ENCODE measurements at places on chromosomes 3 and 15.

- DNase-seq, result no peak
These were observed 43.3 kb downstream of the POMGNT2 start for GRCh38 chr3:43062564-43063040.

DNA sequence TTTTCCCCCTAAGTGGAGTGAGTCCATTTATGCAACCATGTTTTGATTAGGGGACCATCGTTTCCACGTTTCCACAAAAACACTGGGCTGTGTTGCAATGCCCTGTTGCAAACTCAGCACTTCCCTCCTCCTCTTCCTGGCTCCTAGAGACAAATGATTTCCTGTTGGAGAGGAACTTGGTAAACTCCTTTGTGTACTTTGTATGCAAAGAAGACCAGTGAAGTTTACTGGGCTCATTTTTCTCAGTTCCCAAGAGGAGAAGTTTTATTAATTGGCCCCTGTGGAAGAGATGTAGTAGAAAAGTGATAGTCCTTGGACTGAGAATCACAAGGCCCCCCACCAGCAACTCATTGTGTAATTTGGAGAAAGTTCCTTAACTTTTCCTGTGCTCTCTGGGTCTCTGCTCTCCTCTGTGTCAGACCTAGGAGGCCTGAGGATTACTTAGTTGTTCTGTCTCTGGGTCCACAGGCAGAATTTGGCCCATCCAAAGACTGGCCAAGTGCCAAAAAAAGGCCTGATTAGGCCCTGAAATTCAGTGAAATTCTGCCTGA lies 95.0 kb downstream of the ATG7 start:
- DNase-seq, result no peak

DNA sequence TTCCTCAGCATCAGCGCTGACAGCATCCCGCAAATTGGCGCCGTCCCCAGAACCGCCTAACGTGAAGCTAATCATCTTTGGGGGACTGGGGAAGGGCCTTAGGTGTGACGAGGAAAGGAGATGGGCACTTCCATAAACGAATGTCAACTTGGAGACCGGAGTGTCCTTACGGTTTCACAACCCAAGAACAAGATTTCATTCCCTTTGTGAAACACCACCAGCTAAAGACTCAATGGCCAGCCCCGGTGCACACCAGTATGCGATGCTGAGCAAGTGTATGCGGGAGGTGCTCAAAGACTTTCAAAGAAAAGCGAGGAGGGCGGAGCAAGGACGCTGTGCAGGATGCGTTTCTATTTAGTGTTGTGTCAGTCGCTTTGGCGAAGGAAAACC lies 759 bp upstream of the TTBK2 start:
- DNase-seq, result no peak

DNA sequence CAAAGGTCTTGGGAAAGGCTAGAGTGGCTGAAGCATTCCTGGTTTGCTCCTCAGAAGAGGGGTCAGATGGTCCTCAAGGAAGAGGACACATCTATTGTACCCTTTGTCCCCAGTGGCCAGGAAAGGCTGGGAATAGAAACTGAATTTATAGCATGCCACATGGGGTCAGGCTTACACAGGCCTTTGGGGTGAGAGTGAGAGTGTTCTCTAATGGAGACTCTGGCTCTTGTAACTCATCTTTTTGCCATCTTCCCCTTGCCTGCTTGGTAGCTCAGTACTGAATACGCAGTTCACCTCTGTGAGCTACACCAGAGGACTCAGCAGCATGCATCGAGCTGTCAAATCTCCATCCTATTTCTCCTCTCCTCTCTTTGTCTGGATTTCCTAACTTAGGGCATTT lies 87.5 kb downstream of the ATP2B2 start:
- no peak for DNase-seq

DNA sequence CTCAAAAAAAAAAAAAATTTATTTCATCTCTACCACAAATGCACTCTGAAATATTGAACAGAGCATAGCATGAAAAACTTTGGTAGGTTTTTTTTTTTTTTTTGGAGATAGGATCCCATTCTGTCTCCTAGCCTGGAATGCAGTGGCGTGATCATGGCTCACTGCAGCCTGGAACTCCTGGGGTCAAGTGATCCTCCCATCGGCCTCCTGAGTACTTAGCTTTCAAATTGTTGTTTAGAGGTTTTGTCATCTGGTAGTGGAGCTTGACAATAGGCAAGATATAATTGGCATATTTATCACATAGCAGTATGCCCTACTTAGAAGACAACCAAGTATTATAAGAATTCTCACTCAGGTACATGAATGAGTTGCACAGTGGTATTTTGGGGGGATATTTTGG lies 234.2 kb upstream of the ST8SIA2 start:
- DNase-seq, result no peak

GRCh38 chr3:143002727-143003126 lies 1.4 kb downstream of the U2SURP start:
- DNase-seq, result no peak

- no peak for DNase-seq
These were observed 29.5 kb downstream of the GLB1 start for GRCh38 chr3:33067484-33067883.

DNA sequence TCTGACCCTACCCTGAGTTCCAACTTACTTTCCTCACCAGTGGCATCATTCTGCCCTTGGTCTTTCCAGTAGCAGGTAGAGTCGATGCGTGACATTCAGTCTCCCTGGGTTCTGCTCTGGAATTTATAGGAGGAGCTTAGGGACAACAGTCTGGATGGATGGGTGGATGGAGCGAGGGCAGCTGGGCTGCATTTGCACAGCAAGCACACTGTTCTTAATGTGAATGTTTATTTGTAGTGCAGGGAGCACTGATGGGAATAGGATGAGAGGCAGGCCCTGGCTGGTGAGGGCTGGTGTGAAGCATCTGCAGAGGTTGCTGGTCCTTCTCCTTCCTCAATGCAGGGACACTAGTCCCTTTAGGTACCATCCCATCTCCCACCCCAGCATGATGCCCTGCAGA lies 176.2 kb downstream of the EPHB1 start:
- DNase-seq, result no peak

DNA sequence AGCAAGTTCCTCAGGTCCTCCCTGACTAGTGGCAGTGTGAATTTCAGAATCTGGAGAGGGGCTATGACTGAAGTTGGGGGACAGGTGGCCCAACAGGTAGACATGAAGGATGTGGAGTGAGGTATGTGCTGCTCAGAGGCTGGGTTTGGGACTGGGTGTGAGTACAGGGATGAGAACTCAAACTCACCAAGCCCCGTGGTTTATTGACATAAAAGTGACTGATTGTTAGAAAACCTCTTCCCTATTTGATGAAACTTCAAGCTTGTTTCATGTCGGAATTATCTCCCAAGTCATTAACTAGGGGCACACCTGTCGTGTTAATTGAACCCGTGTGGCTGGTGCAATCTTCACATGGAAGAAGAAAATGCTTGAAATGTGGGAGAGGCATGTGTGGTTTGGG lies 27.1 kb downstream of the FGD5 start:
- DNase-seq, result no peak

DNA sequence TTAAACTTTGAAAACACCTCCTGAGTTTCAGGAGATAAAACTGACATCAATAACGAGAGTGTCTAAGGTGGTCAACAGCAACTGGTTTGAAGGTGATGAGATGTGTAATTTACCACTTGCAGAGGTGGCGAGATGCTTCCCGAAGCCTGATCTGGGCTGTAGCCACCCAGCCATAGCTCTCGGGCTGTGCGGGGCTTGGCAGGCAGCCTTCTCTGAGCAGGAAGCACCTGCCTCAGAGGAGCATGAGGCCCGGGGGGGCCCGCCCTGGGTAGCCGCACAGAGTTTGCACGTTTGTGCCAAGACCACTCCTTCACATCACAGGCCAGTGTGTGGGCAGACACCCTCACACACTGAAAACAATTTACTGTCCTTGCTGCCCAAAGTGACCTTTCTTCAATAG lies 220.3 kb downstream of the CACNA2D3 start:
- no peak for DNase-seq

- DNase-seq, result no peak
These were observed 441 bp downstream of the CEP70 start for GRCh38 chr3:138593488-138594149.

Data from AG09309 (cell line).